ENCODE measurements at places on chromosomes 3 and 15.

- no peak for DNase-seq
These were observed 10.0 kb downstream of the PLXND1 start for GRCh38 chr3:129596194-129597086.

DNA sequence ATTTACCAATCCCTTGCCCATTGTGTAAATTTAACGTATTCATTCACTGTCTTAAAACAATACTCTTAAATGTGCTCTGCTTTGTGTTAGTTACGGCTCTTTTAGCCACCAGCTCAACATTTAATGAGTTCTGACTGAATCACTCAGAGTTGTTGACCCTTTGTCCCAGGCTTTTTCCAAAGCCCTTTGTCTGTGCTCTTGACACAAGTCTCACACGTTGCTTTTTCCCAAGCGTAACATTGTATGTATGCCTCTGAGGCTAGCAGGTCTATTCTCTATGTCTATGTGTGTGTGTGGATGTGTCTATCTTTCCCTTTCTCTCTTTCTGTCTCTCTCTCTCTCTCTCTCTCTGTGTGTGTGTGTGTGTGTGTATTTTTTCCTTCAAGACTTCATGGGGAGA, 435.4 kb upstream of the GOLIM4 start:
- no peak for DNase-seq

- DNase-seq: no peak
These were observed 33.7 kb downstream of the SLC24A1 start for GRCh38 chr15:65655457-65655856.

DNA sequence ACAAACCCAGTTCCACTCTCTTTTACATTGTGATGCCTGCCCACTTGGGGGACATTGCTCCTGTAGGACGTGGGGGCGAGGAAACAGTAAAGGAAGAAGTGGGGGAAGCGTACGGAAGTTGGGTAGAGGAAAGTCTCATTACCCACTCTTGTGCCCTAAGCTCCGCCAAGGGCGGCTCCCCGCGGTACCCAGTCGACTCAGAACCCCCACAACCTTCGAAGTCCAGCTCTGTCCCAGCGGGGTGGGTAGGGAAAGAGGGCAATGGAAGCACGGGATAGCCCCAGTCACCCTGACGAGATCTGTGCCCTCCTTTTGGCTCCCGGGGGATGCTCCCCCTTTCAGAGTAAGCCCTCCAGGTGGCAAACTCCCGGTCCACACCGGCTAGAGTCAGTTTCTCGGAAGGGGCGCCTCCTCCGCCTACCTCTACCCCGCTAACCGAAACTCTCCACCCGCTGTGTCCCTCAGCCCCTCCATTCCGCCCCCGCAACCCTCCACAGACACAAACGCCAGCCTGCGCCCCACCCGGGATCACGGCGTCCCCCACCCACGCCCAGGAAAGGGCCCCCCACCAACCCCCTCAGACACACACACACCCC, 527 bp downstream of the CSNK1G1 start:
- peak; percentile 11 for DNase-seq

DNA sequence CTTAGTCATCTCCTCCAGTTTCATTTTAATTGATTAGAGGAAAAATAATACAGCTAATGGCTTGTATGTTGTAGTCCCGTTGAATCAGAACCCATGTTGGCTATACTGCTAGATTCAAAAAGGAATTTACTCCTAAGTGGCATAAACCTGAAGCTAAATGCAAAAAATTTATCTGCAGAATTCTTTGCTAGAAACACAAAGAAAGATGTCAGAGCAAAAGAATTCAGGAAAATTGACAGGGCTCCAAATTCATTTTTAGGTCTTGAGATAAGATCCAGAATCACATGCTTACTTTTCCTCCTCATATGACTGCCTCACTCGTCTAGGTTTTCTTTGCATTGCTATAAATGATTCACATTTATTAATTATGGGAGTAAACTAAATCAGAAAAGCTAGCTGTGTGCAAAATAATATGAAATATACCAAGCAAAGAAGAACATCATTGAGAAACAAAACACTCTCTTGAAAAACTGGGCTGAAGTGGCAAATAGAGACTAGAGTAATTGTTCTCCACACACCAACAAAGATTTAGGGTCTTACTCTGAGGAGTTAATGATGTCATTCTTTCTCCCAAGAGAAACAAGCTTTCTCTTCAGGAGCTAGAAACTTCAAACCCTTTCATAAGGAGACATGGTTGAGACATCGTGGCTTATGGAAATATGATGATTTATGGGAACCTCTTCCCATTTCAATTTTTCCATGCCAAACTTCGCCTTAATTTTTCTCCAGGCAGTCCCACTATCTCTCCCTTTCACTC, 94.8 kb upstream of the FEZF2 start:
- no peak for DNase-seq

DNA sequence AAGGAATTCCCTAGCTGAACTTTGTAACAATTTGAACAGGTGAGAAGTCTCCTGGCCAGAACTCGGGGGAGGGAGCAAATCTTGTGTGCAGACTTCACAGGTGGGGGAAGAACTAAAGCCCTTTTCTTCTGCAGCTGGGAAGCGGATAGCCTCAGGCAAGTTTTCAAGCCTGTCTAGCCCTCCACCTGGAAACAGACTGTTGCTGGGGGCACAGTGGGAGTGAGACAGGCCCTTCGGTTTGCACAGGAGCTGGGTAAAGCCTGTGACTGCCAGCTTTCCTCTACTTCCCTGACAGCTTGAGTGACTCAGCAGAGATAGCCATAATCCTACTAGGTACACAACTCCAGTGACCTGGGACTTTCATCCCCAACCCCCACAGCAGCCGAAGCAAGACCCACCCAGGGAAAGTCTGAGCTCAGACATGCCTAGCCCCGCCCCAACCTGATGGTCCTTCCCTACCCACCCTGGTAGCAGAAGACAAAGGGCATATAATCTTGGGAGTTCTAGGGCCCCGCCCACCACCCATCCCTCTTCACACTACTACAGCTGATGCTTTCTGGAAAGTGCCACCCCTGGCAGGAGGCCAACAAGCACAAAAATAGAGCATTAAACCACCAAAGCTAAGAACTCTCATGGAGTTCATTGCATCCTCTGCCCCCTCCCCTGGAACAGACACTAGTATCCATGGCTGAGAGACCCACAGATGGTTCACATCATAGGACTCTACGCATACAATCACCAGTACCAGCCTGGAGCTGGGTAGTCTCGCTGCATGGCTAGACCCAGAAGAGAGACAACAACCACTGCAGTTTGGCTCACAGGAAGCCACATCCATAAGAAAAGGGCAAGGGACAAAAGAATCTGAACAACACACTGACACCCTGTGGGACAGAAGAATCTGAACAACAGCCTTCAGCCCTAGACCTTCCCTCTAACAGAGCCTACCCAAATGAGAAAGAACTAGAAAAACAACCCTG, 479.0 kb downstream of the RAP2B start:
- DNase-seq: no peak
